ENCODE measurements at places on chromosomes 2 and 18.

- DNase-seq = no peak
Measured at GRCh38 chr2:64731746-64732145, 78.0 kb upstream of the SERTAD2 start.

DNA sequence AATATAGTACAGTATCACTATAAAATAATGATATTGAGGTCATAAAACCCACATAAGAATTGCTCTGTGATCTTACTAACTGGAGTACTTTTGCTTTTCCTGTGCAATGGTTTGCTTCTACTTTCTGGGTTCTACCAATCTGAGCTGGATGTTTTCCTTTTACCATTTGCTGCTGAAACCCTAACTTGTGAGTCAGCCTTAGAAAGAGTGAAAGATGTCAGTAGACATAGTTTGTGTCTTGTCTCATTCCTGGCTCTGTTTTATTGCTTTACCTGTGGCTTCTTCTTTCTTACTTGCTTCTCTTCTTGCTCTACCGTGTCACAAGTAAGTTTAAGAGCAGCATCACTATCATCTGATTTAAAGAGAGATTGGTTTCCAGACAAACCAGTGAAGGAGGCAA is 61.0 kb downstream of the MBD2 start:
- no peak for DNase-seq

- no peak for DNase-seq
Measured at GRCh38 chr2:177625744-177626650, 233.4 kb downstream of the AGPS start.

DNA sequence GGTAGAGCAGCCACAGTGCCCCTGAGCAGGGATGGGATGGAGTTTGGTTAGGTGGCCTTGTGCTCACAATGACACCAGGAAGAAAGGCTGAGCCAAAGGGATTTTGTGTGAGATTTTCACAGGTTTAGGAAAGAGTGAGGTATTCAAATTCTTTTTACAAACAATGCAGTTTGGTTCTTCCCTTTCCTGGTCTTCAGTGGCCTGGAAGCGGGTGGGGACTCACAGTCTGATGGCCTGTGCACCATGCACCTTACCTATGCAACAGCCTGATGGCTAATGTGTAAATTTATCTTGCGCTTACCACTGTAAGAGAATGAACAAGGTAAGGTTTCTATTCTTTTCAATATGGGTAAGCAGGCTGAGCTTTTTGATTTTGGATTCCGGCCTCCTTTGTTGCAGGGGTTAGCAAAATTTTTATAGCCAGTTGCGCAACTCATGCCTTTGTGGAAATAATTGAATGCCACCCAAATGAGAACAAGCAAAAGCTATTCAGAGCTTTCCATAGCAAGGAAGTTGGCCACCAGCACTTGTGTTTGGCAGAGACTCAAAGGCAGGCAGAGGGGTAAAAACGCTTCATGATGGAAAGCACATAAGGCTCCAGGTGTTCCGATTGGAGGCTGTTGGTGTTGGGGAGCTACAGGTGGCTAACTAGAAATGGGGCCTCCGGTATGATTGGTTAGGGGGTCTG is 23.8 kb upstream of the IL1R2 start:
- DNase-seq = no peak

DNA sequence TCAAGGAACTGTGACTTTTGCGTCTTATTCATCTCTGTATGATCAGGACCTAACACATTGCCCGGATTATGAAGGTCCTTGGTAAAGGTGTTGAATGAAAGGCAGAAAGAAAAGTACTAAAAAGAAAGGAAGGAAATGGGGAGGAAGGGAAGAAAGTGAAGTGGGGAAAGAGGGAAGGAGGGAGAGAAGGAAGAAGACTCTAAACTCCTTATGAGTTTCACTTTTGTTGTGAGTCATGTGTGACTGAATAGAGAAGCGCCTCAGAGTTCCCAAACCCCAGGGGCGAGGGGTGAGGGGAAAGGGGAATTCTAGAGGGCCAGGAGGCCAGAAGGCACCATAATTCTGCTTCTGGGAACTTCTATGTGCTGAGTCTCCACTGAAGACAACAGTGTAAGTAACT is 30.9 kb upstream of the OSBPL6 start:
- no peak for DNase-seq

- DNase-seq = no peak
Measured at GRCh38 chr2:172834881-172835280, 99.2 kb downstream of the RAPGEF4 start.

- no peak for DNase-seq
Measured at GRCh38 chr2:69055688-69056470, 42.9 kb downstream of the ANTXR1 start.

DNA sequence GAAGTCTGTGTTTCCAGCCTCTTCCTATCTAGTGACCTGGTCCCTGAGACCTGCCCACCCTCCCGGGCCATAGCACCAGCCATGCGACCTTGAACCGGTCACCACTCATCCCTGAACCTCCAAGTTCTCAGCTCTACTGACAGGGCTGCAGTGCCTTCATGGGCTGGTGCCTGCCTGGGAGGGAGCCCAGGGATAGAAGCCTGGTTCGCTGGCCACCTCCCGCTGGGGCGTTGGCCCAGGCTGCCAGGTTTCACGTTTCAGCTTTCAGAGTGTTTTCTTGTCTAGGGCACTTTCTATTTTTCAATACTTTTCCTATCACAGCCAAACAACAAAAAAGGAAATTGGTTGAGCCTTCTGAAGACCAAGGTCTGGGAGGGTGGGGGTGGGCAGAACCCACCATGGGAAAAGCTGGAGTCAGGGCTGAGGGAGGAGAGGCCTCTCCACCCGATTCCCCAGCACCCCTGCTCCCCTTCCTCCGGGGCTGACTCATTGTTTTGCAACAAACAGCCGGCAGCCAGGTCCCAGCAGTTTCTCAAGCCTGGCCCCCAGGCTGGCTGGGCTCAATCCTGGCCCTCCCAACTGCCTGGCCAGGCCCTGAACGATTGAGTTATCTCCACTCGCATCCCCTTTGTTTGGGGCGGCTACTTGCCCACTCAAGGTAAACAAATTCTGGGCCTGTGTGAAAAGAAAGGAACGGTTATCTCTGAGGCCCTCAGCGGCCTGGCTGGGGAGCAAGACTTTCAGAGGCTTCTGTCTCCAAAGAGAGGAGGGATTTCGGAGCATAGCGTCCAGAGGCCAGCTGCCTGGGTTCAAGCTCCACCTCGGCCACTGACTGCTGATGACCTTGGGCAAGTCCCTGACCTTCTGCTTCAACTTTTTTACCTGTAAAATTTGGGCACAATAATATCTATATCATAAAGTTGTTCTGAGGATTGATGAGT is 47.5 kb downstream of the ZFP36L2 start:
- no peak for DNase-seq

GRCh38 chr2:216803791-216804190 is 56.1 kb downstream of the TNP1 start:
- no peak for DNase-seq

GRCh38 chr18:62073461-62074281 is 113.2 kb downstream of the PIGN start:
- no peak for DNase-seq

- no peak for DNase-seq
Measured at GRCh38 chr2:240960309-240960970, 38.0 kb upstream of the SNED1 start.

DNA sequence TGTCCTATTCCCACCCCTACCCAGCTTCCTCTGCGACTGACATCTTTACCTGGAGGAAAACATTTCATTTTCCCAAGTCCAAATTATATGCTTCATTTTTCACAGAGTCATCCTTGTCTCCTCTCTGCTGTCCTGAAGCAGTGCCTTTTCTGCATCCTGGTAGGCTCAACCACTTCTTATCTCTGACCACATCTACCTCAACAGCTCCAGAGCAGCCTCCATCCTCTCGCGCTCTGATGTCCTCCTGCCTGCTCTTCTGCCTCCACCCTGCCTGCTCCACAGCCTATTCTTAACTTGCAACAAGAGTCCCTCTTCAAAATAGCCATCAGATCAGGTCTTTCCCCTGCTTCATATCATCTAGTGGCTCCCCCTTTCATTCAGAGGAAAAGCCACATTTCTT is 457.1 kb downstream of the PARD3B start:
- DNase-seq = no peak

GRCh38 chr2:147789720-147790119 is 55.1 kb upstream of the ACVR2A start:
- no peak for DNase-seq

- no peak for DNase-seq
Measured at GRCh38 chr18:32270341-32270740, 80.5 kb downstream of the MEP1B start.

DNA sequence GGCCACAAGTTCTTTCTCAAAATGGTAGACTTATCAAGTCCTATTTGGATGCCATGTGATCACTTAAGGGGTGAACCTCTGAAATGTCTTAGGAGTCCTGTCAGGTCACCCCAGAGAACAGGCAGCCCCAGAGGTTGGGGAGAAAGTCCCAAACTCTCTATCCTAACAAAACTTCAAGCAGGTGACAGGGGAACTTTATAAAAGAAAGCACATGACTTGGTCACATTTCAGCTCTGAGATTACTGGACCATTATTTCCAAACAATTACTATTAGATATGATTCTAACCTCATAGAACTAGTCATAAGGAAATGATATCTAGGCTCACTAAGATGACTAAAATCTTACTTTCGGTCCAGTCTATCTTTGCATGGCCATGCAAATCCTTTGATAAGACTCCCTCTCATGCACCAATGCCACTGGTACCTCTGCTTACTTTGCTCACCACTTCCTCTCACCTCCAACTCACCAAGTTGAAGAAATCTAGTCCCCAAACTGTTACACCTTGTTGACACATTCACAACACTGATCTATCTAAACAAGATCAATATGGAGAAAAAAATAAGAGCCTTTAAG is 107.0 kb downstream of the GALNT14 start:
- no peak for DNase-seq

- DNase-seq = no peak
Measured at GRCh38 chr2:121211251-121211650, 73.8 kb downstream of the TFCP2L1 start.

DNA sequence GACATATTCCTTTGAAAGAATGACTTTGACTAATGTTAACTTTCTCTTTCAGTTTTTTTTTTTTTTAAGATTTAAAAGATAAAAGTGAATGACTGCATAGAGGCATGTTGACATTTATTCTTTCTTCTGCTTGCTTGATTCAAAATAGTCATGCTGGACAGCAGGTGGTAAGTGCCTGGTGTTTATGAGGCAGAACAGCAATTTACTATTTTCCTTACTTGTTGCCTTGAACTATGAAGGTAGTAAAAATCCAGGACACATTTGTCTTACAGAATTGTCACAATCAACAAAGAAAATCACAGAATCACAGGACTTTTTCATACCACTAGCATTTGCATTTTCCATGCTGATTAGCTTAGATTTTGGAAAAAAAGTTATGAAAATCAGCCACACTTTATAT is 388.3 kb downstream of the CTNNA2 start:
- no peak for DNase-seq

DNA sequence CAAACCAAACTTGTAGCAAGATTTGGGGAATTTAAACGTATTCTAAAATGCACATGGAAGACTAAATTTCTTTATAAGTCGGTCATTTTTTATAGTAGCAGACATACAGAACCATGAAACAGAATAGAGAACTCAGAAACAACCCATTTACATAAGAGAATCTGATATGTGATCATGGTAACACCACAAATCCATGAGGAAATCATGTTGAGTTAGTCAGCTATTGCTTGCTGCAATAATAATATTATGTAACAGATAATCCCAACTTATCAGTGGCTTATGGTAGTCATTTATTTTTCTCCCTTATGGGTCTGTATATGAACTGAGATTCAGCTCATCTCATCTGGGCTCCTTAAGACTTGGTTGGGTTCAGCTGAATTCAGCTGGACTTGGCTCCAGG is 103.4 kb upstream of the SERTAD2 start:
- no peak for DNase-seq

DNA sequence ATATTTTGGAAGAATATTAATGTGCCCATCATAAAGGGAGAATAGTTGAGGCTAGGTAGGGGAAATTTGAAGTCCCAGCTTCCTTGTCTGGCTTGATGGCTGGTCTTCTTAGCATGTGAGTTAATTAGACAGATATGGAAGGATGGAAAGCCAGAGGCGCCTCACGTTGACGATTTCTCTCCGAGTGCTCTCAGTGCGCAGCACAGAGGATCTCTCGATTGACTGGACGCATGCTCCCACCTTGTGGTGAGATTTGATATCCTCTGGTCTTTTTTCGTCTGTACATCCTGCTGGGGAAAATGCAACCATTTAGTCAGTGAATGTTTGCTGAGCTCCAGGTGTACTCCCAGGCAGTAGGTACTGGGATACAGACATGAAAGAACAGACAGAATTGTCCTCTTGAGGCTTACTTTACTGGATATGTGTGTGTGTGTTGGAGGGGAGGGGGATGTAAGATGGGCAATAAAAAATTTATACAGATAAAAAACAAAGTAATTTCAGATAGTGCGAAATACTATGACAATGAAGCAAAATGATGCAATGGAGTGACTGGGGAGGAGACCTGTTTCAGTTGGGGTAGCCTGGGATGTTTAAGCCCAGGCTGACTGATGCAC is 66.9 kb upstream of the ZNG1B start:
- peak; percentile 53 for DNase-seq

- no peak for DNase-seq
Measured at GRCh38 chr18:21496277-21496835, 104.1 kb downstream of the ESCO1 start.

DNA sequence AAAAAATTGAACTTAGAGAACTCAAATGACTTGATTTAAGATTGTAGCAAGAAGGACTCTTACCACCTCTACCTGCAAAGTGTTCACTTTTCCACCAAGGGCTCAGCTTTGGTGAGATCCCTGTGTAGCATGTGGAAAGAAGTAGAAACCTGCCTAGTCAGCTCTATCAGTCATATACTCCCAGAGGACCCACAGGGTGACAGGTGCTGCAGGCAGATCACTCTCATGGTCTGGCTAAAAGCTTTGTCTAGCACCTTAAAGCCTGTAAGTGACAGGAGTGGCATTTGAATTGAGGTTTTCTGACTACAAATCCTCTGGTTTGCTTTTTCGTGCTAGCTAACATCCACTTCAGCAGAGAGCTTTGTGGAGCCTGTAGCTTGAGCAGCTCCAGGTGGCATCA is 18.7 kb upstream of the NEMP2 start:
- no peak for DNase-seq

DNA sequence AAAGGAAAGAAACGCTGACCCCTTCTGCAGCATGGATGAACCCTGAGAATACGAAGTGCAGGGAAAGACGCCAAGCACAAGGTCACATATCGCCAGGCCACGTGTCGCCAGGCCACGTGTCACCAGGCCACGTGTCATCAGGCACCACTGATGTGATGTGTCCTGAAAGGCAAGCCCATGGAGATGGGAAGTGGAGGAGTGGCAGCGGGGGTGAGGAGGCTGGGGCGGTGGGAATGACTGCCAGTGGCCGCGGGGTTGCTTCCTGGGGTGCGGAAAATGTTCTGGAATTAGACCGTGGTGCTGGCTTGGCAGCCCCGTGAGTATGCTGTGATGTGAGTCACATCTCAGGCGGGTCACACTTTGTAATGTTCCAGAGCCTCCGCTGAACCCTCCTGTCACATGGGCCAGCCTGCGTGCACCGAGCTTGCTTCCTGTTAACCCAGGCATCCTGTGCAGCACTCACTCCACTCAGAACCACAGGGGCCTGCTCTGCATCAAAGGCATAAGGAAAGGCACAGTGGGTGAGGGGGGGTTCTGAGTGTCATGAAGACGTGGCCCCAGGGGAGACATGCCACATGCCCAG is 39.0 kb downstream of the SLC66A2 start:
- no peak for DNase-seq
